ENCODE measurements at places on chromosomes 3 and 15.

- no peak for DNase-seq
These were observed 461.0 kb downstream of the GBE1 start for GRCh38 chr3:81300324-81300927.

DNA sequence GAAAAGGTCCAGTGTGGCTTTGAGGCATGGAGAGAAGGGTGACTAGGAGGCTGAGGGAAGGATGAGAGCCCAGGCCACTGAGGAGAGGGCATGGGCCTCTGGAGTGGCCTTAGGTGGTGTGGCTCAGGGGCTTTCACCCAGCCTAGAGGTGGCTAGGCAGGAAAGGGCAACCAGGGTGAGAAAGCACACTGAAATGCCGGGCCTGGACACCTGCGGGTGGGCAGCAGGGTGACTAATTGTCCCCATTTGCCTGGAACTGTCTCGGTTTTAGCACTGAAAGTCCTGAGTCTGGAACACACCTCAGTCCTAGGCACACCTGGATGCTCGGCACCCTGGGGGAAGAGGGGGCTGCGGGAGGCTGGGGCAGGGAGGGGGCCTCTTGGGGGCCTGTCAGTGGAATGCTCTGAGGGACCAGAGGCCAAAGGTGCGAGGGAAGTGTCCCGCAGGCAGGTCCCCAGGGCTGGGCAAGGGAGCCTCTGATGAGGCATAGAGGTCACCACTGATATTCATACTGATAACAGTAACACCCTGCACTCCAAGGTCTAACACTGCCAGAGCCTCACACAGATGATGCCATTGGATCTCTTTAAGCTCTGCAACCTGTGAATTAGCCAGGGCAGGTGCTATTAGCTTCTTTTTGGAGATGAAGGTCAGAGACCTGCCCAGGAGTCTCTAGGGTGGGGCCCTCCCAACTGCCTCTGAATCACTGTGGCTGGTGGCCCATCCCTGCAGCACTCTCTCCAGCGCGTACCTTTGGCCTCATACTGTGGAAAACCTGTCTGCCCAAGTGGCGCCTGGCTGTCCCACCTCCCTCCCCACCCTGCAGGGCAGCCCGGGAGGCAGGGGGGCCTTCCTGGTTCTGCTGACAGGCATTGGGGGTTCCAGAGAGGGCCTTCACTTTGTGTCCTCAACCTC, 3.0 kb upstream of the PHGR1 start:
- no peak for DNase-seq

GRCh38 chr3:55755516-55756205, 268.6 kb upstream of the WNT5A start:
- DNase-seq, result no peak

DNA sequence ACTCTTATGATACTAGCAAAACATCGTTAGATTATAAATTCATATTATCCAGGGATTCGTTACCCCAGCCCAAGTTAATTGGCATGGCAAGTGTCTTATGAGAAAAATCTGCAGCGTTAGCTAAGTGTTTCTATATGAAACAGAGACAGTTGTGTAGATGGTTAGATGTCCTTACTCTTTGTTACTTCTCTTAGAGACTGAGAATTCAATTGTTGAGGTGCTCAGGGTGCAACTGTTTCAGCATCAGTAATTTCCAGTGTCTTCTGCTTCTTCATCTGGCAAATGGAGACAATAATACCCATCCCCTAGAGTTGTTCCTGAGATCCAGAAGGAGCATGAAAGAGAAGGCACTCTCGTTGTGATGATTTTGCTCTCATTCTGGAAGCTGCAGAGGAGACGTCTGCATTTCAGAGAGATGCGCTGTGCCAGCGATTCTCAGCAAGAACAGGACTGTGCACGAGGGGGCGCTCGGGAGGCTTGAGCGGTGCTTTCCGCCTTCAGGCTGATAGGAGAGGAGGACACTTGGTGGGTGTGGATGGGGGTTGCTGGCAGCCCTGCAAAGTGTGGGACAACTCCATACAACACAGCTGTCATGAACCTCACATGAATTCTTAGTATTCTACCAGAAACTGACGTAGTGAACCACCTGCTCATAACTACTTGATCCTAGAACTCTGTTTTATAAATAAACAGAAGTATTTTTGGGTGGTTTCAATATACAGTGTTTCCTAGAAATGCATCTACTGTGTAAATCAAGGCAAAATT, 39.7 kb upstream of the SPSB4 start:
- peak; percentile 71 for DNase-seq

DNA sequence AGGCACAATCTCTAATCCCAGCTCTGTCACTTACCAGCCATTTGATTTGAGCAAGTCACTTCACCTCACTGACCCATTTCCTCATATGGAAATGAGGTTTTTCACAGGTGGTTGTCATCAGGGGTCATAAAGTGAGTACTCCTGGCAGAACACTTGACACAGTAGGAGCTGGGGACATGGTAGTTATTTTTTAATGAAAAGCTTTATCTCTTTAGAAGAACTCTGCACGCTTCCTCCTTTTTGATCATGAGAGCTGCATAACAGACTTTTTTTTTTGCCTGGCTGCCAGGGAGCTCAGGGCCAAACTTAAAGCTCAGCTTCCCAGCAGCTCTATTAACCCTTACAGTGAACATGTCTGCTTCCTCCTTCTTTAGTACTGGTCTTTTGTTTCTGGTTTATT, 8.4 kb downstream of the VWA5B2 start:
- no peak for DNase-seq

DNA sequence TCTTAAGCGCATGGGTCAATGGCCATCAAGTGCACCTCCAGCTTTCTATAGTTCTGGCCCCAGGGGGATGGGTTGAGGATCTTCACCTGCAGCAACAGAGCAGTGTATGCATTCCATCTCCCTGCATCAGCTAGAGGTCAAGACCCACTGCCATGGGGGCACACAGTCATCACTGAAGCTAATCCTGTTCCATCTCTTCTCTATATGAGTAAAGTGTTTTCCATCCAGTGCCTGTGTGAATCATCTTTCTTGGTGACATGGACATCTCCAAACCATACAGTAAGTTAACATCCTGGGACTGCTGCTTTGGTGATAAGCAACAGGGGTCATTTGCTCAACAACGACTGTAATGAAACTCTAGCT, 4.4 kb upstream of the ENTPD3 start:
- DNase-seq, result no peak

- DNase-seq, result no peak
These were observed 5.9 kb upstream of the ABHD10 start for GRCh38 chr3:111972891-111973290.

DNA sequence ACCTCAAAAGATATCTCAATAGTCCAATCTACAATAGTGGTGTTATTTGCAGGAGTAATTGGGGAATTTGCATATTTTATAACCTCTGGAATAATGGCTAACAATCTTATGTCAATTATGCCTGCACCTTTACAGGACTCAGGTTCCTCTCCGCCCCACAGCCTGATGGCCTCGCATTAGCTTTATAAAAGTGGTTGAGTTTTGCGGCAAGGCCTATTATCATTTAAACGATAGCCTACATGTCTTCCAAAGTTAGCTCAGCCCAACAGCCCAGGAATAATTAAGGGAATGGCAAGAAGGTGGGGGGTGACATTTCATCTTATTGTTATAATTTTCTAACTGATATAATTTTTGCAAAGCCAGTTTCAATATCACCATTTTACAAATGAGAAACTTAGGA, 97.3 kb downstream of the RTP4 start:
- DNase-seq, result no peak

DNA sequence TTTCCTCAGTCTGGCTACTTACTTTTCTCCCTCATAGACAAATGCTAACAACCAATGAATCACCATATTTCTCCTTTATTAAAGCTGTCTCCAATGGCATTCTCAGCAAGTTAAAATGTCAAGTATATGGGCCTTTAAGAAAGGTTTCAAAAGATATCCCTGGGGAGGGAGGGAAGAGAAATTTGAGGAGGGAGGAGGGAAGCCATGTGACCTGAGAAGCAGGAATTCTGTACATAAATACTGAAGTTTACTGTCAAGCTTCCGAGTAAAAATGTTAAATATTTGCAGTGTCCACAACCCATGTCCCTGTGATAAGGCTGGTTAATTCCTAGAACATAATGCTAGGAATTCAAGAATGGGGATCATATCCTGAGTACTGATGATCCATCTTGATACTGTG, 175.9 kb downstream of the CNTN4 start:
- DNase-seq, result no peak

- DNase-seq, result no peak
These were observed 131.5 kb downstream of the FNDC3B start for GRCh38 chr3:172170841-172171240.

- DNase-seq, result no peak
These were observed 430.3 kb downstream of the NTRK3 start for GRCh38 chr15:87826119-87826747.

Measured in inflammatory macrophage (primary cell).